Hematopoietic multipotent progenitor cell treated with erythropoietin and hydrocortisone succinate and interleukin-3 and kit ligand, for 15 days (in vitro differentiated cells): ENCODE measurements at places on chromosomes 3 and 15.

DNA sequence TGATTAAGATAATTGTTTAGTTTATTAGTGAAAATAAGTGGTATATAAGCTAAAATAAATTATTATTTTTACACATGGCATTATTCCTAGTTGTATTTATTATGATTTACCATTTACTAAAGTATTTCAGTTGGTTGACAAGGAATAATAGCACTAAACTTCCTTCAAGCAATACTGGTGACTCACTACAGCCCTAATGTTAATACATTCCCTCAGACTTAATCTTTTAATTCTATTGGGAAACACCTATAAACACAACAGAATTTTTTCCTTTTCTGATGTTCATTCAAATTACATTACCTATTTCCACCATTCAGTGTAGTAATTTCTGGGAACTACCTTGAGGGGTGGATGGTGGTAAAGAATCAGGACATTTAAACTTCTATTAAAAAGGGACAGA lies 264.0 kb downstream of the TIGIT start:
- DNase-seq, result no peak

- no peak for DNase-seq
These were observed 82.1 kb downstream of the GTF2E1 start for GRCh38 chr3:120824613-120825012.

- no peak for DNase-seq
These were observed 1.2 kb upstream of the SPICE1 start for GRCh38 chr3:113516115-113516505.

DNA sequence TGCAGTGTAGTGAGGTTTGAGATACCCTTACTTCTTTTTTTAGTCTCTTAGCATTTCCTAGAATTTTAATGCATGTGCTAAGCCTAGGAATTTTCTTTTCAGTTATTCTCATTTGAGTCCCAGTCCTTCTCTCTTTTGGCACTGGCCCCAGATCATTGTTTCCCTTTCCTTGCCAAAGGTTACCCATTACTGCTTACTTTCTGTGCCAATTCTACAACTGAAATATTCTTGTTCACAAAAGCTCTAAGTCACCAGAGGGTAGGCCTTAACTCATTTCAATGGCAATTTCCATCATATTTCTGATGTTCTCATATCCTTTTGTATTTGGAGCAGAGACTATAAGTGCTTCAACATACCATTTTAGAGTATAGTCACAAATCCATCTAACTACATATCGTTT lies 199.6 kb upstream of the CBLB start:
- no peak for DNase-seq

GRCh38 chr15:55268176-55268695 lies 21.4 kb downstream of the RAB27A start:
- no peak for DNase-seq

DNA sequence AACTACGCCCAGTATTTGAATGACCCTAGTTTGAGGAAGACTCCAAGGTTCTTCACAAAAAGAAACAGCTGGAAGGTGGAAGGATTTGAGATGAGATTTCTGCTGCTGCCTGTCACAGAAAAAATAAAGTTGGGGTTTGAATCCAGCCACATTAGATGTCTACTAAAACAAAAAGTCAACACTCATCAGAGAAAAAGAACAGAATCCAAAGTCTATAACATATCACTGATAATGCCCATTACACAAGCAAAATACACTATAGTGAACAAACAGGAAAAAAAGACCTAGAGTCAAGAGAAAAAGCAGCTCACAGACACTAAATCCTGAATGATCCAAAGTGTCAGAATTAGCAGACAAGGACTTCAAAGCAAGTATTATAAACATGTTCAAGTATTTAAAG lies 56.0 kb downstream of the RFX7 start:
- no peak for DNase-seq

GRCh38 chr3:152754303-152754702 lies 80.6 kb upstream of the P2RY1 start:
- DNase-seq, result no peak

- DNase-seq, result no peak
These were observed 144.4 kb downstream of the GMNC start for GRCh38 chr3:190718097-190718496.

DNA sequence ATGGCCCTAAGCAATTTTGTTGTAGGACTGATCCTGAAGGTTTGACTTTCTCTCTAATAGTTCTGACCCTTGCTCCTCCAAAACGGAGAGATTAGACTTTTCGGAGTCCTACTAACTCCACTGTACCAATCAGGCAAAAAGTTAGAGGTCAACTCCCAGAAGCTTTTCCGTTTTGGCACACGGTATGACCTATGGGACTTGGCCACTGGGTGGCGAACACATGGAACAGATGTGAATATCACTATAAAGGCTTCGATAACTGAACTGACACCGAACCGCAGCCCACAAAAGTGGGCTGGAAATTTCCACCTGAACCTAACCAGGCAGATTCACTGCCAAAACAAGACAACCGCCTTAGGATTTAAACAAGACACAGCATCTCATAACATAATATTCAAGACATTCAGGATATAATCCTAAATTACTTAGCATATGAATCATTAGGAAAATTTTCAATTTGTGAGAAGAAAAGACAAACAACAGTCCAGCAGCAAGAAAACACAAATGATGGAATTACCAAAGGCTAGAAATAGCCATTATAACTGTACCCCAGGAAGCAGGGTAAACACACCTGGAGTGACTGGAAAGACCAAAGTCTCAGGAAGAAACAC lies 12.2 kb upstream of the TM2D3 start:
- no peak for DNase-seq

GRCh38 chr3:158649791-158650190 lies 5.5 kb downstream of the GFM1 start:
- DNase-seq, result no peak

- DNase-seq, result no peak
These were observed 88.9 kb downstream of the EOMES start for GRCh38 chr3:27633224-27633545.

DNA sequence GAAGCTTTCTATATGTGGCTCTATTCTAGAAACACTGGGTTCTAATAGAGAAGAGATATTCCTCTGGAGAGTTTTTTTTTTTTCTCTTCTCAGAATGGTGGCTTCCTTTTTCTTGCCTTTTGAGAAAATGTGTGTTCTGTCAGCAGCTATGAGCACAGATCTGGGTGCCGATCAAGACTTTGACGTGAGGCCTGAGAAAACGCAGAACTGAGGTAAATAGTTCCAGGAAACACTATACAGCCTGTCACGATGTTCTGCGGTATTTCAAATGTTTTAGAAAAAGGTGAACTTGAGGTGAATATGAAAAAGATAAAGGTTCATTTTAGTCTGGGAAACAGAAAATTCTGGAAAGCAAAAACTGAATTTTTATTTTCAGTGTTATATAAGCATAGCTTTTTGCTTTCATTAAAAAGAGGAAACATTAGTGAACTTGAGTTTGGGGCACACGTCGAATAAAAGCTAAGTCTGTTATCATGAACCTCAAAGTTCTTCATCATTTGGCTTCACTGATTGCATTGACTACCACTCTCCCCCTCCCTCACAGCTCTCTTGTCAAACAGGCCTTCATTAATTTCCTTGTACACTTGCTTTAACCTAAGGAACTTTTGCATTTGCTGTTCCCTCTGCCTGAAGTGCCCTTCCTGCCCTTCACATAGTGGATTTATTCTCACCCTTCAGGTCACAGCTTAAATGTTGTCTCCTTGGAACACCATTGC lies 265.1 kb downstream of the NFKBIZ start:
- no peak for DNase-seq

GRCh38 chr3:196274585-196274984 lies 12.9 kb downstream of the PCYT1A start:
- peak; percentile 92 for DNase-seq

GRCh38 chr3:113769551-113769950 lies 22.7 kb downstream of the ATP6V1A start:
- DNase-seq, result no peak

- DNase-seq, result no peak
These were observed 23.6 kb upstream of the COL8A1 start for GRCh38 chr3:99614768-99615167.

DNA sequence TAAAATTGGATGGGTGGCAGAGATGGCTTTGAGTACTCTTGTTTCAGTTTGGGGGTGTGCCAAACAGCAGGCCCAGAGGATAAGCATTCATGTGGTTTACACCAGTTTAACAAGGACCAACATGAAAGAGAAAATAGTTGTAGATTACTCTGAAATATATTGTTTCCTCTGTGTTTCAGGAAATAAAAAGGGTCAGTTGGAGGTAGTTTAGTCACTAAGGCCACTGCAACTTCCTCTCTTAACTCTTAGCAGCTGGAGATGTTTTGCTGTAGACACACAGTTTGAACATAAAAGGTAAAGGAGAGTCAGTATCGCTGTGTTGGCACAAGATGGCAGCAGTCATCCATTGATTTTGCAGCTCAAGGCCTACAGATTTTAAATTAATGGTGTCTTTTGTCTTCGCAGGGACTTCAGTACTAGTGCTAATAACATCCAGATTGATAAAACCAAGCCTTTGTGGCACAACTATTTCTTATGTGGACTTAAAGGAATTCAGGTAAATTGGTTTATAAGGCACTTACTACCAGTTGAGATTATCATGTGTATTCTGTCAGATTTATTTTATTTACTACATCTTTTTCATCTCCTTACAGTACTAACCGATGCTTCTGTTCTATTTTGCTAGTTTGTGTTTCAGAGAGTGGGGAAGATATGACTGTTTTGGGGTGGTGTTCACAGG lies 65.5 kb downstream of the GALK2 start:
- DNase-seq, result peak; percentile 63

GRCh38 chr3:23663661-23664186 lies 142.0 kb upstream of the UBE2E1 start:
- DNase-seq, result no peak

DNA sequence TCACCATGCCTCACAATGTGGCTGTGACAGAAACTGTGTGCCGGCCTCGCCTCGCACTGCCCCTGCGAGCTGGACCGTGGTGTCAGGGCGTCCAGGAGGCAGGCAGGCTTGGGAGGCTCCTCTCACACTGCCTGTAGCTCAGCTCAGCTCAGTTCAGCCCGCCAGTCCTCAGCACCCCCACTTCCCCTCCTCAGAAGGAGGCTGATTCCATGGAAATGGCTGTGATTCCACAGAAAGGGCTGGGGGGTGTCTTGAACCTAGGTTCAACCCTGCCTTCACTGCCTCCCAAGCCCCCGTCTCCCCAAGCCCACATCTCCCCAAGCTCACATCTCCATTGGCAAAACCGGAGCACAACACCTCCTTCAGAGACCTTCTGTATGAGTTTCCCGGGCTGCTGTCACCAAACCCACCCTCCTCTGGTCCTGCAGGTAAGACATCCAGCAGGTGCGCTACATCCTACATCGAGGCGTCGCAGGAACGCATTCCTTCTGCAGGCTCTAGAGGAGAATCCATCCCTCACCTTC lies 94.0 kb downstream of the OCA2 start:
- DNase-seq, result no peak

- no peak for DNase-seq
These were observed 7.6 kb upstream of the PLA2G4F start for GRCh38 chr15:42163947-42164550.

DNA sequence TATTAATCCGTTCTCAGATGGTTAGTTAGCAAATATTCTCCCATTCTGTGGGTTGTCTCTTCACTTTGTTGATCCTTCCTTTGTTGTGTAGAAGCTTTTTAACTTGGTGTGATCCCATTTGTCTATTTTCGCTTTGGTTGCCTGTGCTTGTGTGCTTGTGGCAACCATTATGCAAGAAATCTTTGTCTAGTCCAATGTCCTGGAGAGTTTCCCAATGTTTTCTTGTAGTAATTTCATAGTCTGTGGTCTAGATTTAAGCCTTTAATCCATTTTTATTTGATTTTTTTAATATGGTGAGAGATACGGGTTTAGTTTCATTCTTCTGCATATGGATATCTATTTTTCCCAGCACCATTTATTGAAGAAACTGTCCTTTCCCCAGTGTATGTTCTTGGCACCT lies 59.8 kb downstream of the RASA2 start:
- no peak for DNase-seq

DNA sequence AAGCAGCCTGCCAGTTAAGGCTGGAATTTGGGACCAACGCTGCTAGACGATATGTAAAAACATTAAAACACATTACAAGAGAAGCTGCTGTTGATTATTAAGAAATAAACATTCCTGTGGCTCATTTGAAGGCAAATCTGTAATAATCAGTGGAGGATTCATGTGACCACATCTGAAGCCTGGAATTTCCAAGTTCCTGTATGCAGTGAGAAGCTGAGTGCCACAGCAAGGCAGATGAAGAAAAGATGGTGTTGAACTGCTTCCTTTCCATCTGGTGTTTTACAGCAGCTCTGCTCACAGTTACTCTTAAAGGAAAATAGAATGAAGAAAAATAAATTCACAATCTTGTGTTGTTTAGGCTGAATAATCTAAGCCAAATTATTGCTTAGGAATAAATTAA lies 139.3 kb upstream of the ROBO2 start:
- DNase-seq, result no peak

DNA sequence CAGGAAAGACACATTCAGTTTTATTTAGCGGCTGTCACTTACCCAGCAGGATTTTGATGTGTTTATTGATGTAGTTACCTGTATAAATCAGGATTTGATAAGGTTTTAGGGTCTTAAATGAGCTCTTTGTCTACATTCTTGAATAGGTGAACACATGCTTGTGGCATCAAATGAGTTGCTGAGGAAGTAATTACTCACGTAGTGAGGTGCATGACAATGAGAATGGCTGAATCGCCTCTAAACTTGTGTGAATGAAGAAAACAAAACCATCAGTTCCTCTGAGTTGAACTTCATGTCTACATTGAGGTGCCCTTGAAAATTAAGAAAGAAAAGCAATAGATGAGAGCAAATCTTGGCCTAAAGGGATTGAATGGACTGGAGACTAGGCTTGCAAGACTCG lies 245.6 kb upstream of the SATB1 start:
- no peak for DNase-seq

DNA sequence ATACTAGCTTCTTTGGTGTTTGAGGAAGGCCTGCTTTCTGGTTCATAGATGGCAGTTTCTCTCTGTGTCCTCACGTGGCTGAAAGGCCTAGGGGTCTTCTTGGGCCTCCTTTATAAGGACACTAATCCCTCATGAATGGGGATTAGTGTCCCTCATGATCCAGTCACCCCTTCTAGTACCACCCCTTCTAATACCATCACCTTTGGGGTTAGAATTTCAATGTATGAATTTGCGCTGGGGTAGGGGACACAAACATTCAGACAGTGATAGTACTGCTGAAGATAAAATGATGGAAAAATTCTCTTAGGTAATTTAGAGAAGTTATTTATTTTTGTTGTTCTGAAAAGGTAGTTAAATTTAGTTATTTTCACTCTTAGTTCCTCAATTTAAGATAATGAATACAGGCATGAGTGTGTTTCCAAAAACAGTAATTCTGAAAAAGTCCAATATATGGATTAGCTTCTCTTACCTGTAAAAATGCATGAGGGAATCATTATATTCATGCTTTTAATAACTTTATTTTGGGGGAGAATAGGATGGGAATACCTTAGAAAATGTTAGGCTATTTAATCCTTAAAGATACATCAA lies 103.6 kb downstream of the FNDC3B start:
- no peak for DNase-seq
